IMR-90 (cell line): ENCODE measurements at places on chromosomes 1 and 21. TPM values are rescaled to one million over a fixed set of nuclear protein-coding genes. Genes with fewer than 3 reads are reported as not detected.

DNA sequence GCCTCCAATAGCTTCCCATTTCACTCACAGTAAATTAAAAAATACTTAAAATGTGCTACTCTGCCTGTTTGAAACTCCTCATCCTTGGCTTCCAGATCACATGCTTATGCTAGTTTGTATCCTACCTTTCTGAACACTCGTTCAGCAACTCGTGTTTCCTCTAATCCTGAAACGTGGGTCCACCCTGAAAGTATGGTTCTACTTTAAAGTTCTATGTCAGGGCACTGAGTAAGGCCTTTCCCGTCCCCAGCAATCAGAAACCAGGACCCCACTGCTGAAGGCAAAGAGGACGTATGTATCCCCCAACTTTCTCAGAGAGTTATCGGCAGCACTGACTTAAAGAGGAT lies 419 bp upstream of the TSEN15 start:
- peaks cover 4% of the 10 kb centered on the region; the same call in 1 of the 2 replicates for H3K36me3 ChIP-seq
- H3K4me3 ChIP-seq: peak overlapping the region; percentile 59
- DNase-seq: no peak

- H3K27ac ChIP-seq: no peak overlapping the region
- H3K4me3 ChIP-seq: no peak overlapping the region
- DNase-seq: no peak
- no peaks in the 10 kb centered on the region for H3K4me1 ChIP-seq
- no peaks in the 10 kb centered on the region for H3K36me3 ChIP-seq
- no peaks in the 10 kb centered on the region for H3K27me3 ChIP-seq
Measured at GRCh38 chr1:119394085-119394484, 20.9 kb upstream of the HSD3B2 start.

The LAX1 gene
- not detected in 2 replicates for total RNA-seq

DNA sequence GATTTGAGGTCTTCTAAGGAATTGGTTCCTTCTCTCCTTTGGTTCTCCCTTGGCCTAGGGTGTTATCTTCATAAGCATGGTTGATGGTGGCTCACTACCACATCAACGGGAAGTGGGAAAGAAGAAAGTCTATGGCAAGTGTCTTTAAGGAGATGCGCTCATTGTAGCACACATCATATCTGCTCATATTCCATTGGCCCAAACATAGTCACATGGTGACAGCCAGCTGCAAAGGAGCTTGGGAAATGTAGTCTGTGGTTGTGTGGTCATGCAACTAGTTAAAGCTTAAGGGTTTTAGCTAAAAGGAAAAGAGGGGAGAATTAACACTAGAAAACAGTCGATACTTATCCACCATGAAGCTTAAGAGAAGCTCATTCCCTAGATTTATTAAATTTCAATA lies 11.4 kb upstream of the MRPS6 start:
- no peak overlapping the region for H3K4me3 ChIP-seq
- peaks cover 16% of the 10 kb centered on the region for H3K27me3 ChIP-seq
- DNase-seq: no peak
- H3K4me1 ChIP-seq: no peaks in the 10 kb centered on the region
- H3K27ac ChIP-seq: no peak overlapping the region

- peaks cover 39% of the 10 kb centered on the region for H3K27me3 ChIP-seq
- no peaks in the 10 kb centered on the region for H3K4me1 ChIP-seq
- DNase-seq: no peak
- H3K27ac ChIP-seq: no peak overlapping the region
- no peak overlapping the region for H3K4me3 ChIP-seq
Measured at GRCh38 chr21:31557421-31558188, 101.9 kb upstream of the SOD1 start.

The TMEM125 gene
- total RNA-seq: under 0.01 TPM in 1 of 2 replicates, not detected in the other

DNA sequence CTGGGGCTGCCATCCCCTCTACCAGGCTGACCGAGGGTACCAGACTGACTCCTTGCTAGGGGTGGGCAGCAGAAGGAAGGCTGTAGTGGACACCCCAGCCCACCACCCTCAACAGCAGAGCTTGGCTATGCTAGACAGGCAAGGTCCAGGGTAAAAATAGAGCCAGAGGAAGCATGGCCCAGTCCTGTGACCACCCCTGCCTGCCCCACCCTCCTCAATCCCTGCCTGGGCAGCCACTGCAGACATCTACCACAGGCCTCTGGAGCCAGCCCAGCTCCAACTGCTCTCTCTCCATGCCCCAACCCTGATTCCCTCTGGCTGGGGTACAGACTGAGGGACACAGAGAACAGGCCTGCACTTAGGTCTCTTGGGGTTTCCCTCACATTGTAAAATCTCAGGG lies 1.7 kb downstream of the S100A1 start:
- no peak overlapping the region for H3K27ac ChIP-seq
- H3K27me3 ChIP-seq: no peaks in the 10 kb centered on the region
- H3K36me3 ChIP-seq: 0 out of 2 replicates have a peak, but pooled peaks cover 5% of the 10 kb centered on the region
- H3K4me3 ChIP-seq: no peak overlapping the region
- H3K4me1 ChIP-seq: peaks cover 16% of the 10 kb centered on the region
- no peak for DNase-seq

DNA sequence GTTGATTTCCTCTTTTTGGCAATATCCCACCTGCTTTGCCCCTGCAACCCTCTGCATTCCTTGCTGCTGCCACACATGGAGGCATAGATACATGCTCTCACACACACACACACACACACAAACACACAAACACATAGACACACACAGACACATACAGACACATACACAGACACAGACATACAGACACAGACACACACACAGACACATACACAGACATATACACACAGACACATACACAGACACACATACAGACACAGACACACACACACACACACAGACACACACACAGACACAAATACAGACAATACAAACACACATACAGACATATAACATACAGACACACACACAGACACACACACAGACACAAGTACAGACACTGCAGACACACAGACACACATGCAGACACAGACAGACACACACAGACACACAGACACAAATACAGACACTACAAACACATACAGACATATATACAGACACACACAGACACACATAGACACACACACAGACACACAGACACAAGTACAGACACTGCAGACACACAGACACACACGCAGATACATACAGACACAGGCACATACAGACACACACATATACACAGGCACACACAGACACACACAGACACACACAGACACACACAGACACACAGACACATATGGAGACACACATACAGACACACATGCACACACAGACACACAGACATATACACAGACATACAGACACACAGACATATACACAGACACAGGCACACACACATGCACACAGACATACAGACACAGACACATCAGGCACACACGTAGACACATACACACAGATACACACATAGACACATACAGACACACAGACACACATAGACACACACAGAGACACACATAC lies 83.3 kb downstream of the MAP3K7CL start:
- no peak overlapping the region for H3K27ac ChIP-seq
- DNase-seq: no peak
- H3K27me3 ChIP-seq: no peaks in the 10 kb centered on the region
- peaks cover 2% of the 10 kb centered on the region for H3K4me1 ChIP-seq
- H3K4me3 ChIP-seq: no peak overlapping the region
